Right atrium auricular region (tissue), 2 donors: ENCODE measurements at places on chromosomes 16 and 17. TPM values are rescaled to one million over a fixed set of nuclear protein-coding genes. Genes with fewer than 3 reads are reported as not detected.
A peak's percentile ranks its signal among the peaks of the same experiment; 100 is the strongest.

DNA sequence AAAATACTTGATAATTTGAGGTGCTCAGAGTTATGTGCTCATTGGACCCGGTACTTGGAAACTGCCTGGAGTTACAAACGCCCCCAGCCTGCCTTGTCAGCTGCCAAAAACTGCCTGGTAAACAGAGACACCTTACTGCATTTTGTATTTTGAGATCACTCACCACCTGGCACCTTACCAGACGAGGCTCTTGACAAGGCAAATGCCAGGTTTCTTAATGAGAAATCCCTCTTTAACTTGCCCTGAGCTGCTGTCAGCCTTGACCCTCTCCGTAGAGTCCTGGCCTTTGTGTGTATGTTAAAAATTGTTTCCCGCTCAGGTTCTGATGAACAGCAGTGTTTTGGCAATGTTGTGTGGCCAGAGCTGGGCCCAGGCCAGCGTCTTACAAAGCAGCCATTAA is 28.8 kb downstream of the SYT17 start:
- DNase-seq, result no peak

- DNase-seq, result no peak
Measured at GRCh38 chr16:86030116-86030515, 131.2 kb downstream of the IRF8 start.

DNA sequence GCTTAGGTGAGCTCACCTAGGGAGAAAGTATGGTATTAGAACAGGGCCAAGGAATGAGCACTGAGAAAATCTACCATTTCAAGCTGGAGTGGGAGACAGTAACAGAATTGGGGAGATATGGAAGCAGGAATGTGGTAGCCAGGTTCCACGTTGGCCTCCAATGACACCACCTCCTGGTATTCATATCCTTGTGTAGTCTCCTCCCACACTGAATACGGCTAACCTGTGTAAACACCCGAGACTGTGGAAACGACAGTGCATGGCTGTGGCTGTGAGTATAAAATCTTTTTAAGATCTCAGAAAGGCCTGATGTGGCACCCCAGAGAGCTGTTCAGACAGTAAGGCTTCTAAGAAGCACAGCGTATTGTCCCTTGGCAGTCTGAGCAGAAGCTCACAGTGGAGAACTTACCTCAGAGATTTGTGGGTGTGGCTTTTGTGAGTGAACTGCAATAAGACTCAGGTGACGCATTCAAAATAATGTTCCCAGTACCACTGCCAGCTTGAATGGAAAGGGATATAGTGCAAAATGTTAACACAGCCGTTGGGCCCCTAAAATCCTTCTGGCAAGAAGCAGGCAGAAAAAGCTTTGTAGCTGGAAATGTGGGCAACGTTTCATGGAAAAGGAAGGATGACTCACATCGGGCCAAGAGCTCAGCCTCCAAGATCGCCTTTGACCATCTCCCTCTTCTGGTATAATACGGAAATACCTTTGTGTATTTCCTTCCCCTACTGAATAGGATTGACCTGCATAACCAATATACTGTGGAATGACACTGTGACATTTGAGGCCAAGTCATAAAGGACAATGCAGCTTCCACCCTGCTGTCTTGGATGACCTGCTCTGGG is 14.4 kb downstream of the SDR42E1 start:
- no peak for DNase-seq

- peak; percentile 64 for DNase-seq
Measured at GRCh38 chr16:50627419-50627818, 53.7 kb downstream of the SNX20 start.

The TBC1D26 gene
- total RNA-seq, result not detected

DNA sequence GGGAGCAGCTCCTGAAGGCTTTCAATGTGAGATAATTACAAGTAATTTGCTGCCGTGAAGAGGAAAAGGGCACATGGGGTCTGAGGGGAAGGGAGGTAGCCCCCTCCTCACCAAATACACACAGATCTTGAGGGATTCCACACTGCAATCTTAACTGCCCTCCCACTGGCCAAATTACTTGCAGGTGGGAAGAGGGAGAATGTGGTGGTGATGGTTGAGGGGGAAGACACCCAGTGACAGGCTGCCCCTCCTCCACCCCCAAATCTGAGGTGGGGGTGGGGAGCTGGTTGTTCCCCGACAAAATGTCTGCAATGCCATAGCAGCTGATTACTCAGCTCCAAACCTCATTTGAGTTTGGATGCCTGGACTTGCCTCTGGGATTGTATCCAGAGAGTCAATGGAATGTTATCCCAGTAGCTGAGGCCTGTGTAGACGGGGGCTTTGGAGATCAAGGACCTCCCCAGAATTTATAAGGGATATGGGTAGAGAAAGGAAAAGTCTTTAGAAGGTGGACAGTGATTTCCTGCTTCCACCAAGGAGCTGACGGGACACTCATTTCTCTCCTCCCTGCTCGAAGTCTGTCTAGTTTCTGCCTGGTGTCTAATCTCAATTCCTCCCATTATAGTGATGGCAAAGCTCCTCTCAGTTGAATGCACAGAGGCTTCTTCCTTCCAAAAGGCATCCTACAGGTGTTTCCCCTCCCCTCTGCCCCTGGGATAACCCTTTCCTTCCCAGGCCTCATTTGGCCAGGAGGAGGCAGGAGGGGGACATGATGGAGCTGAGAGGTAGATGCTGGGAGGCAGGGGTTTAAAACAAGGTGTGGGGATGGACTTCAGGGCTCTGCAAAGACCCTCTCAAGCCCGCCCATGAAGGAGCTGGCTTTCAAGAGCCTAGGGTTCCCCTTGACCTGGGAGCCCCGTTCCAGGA is 8.7 kb downstream of the DLX4 start:
- no peak for DNase-seq

DNA sequence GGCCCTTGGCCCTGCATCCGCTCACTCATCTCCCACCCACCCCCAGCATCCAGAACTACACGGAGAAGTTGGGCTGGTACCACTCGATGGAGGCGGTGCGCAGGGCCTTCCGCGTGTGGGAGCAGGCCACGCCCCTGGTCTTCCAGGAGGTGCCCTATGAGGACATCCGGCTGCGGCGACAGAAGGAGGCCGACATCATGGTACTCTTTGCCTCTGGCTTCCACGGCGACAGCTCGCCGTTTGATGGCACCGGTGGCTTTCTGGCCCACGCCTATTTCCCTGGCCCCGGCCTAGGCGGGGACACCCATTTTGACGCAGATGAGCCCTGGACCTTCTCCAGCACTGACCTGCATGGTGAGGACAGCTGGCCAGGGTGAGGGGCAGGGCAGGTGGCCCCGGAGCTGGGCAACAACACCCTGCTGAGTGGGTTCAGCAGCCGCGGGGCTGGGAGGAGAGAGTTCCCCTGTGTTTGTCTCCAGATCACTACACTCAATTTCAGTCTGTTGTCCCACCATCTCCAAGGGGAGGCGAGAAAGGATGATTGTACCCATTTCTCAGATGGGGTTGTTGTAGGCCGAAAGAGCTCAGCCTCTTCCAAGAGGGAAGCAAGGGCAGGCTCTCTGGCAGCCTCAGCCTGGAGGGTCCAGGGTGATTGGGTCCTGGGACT is 14.4 kb downstream of the MMP15 start:
- no peak for DNase-seq

GRCh38 chr17:20105539-20106280 is 96.6 kb downstream of the SPECC1 start:
- DNase-seq, result no peak

The SLC5A11 gene
- total RNA-seq, result not detected

DNA sequence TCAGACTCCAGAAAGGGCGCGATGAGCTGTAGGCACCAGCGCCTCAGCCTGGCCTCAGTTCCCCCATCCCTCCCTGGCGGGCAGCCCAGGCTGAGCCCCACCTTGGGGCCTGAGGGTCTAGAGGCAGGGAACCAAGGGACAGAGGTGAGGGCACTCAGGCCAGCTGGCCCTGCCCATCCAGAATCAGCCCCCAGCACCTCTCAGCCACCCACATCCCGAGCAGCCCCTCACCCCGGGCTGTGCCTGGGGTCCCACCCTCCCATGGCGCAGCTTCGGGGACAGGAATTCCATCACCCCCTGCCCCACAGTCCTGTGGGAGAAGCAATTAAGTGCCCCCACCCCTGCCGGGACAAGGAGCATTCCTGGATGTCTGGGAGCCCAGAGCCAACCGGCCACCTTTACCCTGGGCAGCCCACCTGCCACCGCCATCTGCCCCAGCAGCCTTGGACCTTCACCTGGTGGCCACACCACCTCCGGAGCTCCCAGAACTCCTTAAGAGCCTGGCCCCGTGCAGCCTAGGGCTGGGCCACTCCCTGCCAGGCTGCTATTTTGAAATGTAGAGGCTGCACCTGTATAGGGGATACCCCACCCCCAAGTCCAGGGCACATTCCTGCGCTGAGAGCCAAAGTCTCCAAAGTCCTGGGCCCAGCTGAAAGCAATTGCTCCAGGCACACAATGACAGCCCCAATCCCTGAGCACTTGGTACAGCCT is 33.7 kb upstream of the PVALEF start:
- no peak for DNase-seq

The SLC12A4 gene
- total RNA-seq, result 39.5 TPM

DNA sequence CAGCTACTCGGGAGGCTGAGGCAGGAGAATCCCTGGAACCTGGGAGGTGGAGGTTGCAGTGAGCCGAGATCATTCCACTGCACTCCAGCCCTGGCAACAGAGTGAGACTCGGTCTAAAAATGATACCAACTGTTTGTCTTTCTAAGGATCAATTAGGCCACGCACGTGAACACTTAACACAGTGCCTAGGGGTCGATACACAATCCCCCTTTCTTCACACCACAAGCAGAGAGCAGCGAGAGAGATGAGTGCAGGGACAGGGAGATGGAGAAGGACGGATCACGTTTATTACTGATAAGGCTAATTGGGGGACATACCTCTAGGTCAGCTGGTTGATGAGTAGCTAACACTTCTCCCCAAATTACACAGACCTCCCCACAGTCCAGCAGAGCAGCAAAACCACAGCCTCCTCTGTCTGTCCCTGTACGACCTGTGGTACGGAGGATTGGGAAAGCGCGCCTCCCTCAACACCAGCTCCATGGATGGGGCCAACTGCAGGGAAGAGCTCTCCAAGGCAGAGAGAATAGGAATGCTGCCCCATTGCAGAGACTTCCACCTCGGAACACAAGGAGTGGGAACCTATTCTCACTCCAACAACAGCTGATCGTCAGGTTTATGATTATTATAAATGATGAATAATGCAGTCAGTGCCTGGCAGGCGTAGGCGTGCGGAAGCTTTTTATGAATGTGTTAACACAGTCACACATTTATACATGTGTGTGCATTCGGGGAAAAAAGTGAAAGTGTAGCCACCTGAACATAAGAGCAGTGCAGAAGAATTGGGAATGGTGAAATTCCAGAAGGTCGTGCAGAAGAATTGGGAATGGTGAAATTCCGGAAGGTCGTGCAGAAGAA is 155.1 kb downstream of the C16orf95 start:
- DNase-seq, result no peak

DNA sequence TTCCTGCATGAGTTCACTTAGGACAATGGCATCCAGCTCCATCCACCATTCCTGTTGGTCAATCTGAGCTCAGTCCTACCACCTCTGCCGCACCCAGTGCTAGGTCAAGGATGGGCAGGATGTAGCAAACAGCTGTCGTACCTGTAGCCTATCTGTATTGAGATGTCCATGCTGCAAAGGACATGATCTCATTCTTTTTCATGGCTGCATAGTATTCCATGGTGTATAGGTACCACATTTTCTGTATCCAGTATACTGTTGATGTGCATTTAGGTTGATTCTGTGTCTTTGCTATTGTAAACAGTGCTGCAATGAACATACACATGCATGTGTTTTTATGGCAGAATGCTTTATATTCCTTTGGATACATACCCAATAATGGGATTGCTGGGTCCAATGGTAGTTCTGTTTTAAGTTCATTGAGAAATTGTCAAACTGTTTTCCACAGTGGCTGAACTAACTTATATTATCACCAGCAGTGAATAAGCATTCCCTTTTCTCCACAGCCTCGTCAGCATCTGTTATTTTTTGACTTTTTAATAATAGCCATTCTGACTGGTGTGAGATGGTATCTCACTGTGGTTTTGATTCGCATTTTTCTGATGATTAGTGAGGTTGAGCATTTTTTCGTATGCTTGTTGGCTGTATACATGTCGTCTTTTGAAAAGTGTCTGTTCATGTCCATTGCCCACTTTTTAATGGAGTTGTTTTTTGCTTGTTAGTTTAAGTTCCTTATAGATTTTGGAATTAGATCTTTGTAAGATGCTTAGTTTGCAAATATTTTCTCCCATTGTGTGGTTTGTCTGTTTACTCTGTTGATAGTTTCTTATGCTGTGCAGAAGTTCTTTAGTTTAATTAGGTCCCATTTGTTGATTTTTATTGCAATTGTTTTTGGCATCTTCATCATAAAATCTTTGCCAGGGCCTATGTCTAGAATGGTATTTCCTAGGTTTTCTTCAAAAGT is 7.2 kb upstream of the MRTFB start:
- peak; percentile 11 for DNase-seq

DNA sequence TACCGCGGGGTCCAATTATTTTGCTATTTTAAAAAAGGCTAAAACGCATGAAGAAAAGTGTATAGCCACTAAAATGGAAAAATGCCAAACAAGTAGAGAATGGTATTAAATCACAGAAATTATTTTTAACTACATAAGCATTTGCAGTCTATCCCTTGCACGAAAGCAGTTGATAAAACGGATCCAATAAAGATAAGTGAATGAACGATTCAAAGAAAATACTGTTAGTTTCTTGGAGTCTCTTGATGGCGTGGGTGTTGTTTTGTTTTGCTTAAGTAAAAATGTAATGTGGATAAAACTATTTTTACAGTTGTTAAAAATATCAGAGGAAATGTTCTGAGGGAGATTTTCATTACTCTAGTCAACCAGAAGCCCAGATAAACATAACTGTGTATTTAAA is 9.3 kb downstream of the HS3ST3A1 start:
- no peak for DNase-seq

- DNase-seq, result peak; percentile 47
Measured at GRCh38 chr16:27400751-27401620, 988 bp upstream of the IL21R start.

The PIRT gene
- not detected for total RNA-seq

The PRPSAP2 gene
- 23.2 TPM for total RNA-seq

The MAZ gene
- total RNA-seq, result 33.0 TPM

The KRTAP2-3 gene
- not detected for total RNA-seq

GRCh38 chr17:66142428-66142827 is 49.5 kb downstream of the CEP112 start:
- DNase-seq, result no peak

DNA sequence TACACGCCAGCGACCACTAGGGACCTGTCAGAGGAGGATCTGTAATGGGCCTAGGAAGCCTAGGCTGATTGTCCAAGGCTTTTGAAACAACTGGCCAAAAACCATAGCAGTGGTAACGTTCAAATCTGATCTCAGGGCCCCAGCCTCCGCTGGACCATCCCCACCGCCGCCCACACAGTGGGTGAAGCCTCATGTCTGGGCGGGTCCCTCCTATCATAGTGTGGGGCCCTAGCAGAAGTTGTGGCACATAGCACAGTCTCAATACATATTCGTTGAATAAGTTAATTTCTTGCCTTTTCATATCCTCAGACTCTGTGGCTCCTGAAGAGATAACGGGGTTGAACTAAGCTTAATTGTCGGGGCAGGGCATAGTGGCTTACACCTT is 818 bp downstream of the DPH1 start:
- DNase-seq, result no peak
